Fibroblast of skin of scalp (primary cell): ENCODE measurements at places on chromosomes 5 and 9.
A peak's percentile ranks its signal among the peaks of the same experiment; 100 is the strongest.

- no peak for DNase-seq
These were observed 57.9 kb downstream of the C5orf15 start for GRCh38 chr5:133910571-133910970.

- DNase-seq = no peak
These were observed 365.9 kb downstream of the PLK2 start for GRCh38 chr5:58094031-58094430.

DNA sequence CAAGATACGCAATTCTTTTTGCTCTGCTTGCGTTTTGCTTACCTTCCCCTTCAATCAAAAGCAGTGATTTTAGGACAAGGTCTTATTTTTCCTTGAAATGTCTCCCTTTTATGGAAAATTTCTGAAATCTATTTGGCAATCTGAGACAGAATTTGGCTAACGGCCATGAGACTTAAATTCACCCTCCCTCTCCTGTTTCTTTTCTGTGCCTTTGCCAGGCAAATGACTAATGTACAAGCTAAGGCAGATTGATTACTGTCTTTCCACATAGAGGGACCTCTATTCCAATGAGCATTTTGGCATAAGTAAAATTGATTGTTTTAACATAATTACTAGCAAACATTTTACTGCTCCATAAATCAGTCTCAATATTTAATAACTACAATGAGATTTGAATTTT, 31.7 kb downstream of the FAM81B start:
- DNase-seq = no peak

- no peak for DNase-seq
These were observed 45.4 kb downstream of the PTTG1 start for GRCh38 chr5:160466889-160467554.

DNA sequence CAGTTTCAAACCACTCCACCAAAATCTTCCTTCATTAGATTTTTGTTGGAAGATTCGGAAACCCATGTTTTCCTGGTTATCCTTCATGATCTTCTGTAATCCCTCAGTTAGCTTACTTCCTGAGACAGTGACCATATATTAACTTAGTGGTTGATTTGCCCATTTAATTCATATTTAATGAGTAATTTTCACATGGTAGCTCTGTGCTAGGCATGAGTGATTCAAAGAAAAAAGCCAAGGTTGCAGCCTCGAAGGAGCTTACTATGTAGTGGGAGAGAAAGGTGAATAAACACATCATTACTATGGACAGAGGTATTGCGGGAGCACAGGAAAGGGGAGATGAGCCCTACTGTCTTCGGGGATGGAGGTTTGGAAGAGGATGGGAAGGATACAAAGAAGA, 158.5 kb downstream of the TLE1 start:
- no peak for DNase-seq

GRCh38 chr9:71636143-71636839, 132.0 kb downstream of the CEMIP2 start:
- no peak for DNase-seq

GRCh38 chr5:55231029-55231918, 2.1 kb downstream of the CCNO start:
- DNase-seq = no peak

- no peak for DNase-seq
These were observed 101.6 kb downstream of the TENT4A start for GRCh38 chr5:6814816-6815215.

- DNase-seq = no peak
These were observed 46.4 kb upstream of the CHD1 start for GRCh38 chr5:98975223-98975622.

- DNase-seq = no peak
These were observed 24.8 kb downstream of the PPP3R2 start for GRCh38 chr9:101569741-101570501.

DNA sequence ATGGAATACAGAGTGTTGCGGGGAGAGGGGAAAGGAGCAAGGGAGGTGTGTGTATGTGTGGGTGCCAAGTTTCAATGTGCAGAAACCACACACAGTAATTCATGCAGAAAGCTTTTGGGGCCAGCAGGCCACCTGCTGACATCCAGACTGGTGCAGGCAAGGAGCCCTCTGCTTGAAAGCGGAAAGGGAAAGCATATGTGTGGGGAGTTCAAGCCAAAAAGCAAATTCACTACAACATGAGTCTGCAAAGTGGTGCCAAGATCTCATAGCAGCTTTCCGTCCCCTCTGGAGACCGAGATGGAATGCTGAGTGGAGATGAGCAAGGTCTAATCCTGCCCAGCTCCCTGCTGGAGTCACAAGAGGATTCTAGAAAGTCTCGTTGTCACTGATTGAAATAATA, 159.7 kb upstream of the VLDLR start:
- peak; percentile 82 for DNase-seq

- DNase-seq = peak; percentile 79
These were observed 3.1 kb downstream of the GTF3C4 start for GRCh38 chr9:132673355-132673754.

DNA sequence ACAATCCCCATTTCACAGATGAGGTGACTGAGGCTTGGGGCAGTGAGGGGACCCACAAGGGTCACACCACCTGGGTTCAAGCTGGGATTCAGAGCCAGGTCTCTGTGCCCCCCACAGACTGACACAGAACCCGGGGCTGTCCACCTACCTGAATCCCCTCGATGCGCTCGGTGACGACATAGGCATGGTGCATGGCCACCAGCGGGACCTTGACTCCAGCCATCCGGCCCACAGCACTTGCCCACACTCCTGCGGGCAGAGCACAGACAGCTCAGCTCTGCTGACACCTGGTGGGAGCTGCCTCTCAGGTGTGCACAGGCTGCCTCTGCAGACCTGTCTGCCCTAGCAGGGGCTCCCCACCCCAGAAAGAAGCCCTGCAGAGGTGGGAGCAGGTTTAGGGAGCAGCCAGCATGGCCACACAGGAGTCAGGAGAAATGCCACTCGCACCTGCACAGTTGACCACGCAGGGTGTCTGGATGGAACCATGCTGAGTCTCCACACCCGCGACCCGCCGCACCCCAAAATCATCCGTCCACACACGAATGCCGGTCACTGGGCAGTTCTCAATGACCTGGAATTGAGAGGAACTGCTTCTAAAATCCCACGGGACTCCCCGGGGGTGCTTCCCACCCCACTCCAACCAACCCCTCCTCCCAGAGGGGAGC, 8.4 kb downstream of the SARDH start:
- DNase-seq = no peak

GRCh38 chr5:112548246-112548881, 129.3 kb upstream of the EPB41L4A start:
- peak; percentile 49 for DNase-seq

- no peak for DNase-seq
These were observed 345.5 kb upstream of the PAPPA start for GRCh38 chr9:115808108-115808507.

- no peak for DNase-seq
These were observed 18.6 kb downstream of the EQTN start for GRCh38 chr9:27278374-27278773.

DNA sequence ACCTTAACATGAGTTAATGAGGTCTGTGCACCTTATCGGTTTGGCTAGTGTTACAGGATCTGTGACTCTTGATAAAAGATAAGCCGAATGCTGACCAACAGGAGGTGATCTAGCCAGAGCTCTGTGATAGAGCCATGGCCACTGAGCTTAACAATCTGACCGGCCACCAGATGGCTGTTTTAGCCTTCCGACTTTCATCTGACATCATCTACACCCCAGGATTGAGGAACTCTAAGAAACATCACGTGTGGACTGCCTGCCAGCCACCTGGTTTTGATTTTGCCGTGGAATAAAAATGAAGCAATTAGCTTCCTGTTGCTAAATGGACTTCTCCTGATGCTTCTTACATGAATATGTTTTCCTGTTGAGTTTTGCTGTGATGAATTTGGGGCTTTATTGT, 281.3 kb downstream of the CEMIP2 start:
- DNase-seq = peak; percentile 5

- peak; percentile 81 for DNase-seq
These were observed at the start of gene SQSTM1 for GRCh38 chr5:179820483-179821297. TSS of gene SQSTM1 (plus strand) at chr5:179820905. CDS start at chr5:179820937, 32 bp downstream.

- no peak for DNase-seq
These were observed 532.9 kb downstream of the ANXA1 start for GRCh38 chr9:73684601-73685000.

DNA sequence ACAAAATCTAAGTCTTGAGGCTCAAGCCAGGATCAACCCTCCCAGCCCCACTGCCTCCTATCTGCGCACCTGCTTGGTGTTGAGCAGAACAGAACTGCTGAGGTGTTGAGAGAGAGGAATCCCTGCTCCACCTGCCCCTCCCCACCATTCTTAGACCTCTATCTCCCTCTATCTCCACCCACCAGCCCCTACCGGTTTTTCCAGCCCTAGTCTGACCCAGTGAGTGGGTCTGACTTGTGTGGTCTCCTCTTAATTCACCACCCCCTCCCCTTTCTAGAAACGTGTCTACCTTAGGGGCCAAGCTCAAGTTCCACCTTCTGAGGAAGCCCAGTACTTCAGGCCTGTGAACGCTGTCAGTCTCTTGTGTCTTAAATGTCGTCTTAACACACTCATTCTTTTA, 93.7 kb downstream of the ARHGAP26 start:
- no peak for DNase-seq

DNA sequence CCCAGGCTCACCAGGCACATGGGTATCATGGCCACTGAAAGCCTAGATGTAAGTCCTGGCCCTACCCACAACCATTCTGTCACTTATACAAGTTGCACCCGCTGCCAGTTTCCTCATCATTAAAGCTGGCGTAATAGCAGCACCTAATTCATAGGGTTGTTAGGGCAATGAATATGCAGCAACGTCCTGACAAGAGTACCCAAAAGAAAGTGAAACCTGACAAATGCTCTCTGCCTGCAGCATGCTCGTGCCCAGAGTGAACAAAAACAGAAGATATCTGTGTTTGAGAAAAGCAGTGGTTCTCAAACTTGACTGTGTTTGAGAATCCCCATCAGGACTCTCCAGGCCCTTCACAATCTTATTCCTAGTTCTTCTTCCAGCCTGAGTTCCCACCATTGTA, 632.4 kb downstream of the SEMA5A start:
- no peak for DNase-seq

GRCh38 chr5:113167985-113168384, 191.4 kb downstream of the DCP2 start:
- no peak for DNase-seq

GRCh38 chr5:29134418-29134817, 2059.1 kb upstream of the CDH6 start:
- no peak for DNase-seq

GRCh38 chr5:38413696-38414095, 142.8 kb downstream of the LIFR start:
- DNase-seq = no peak

GRCh38 chr9:93586290-93587057, 10.1 kb downstream of the PHF2 start:
- DNase-seq = no peak

- DNase-seq = peak; percentile 16
These were observed 465.9 kb downstream of the DMAC1 start for GRCh38 chr9:7333719-7334118.

- no peak for DNase-seq
These were observed 211.3 kb downstream of the MAN2A1 start for GRCh38 chr5:109900911-109901627.

DNA sequence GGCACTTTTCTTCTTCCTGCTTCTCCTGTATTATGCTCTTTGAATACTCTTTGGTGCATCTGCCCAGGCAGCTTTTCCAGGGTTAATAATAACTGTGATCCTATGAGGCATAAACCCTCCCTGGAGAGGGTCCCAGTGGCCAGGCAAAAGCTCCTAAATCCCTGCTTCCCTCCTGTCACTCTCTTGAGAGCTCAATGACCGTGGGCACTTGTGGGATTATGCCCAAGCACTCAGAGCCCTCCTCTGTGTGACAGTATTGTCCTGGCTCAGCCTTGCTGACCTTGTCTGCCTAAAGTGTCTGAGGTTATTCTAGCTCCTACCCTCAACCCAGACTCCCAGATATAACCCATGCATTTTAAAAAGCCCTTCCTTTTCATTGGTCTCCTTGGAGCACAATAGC, 51.9 kb downstream of the GALNT10 start:
- no peak for DNase-seq

DNA sequence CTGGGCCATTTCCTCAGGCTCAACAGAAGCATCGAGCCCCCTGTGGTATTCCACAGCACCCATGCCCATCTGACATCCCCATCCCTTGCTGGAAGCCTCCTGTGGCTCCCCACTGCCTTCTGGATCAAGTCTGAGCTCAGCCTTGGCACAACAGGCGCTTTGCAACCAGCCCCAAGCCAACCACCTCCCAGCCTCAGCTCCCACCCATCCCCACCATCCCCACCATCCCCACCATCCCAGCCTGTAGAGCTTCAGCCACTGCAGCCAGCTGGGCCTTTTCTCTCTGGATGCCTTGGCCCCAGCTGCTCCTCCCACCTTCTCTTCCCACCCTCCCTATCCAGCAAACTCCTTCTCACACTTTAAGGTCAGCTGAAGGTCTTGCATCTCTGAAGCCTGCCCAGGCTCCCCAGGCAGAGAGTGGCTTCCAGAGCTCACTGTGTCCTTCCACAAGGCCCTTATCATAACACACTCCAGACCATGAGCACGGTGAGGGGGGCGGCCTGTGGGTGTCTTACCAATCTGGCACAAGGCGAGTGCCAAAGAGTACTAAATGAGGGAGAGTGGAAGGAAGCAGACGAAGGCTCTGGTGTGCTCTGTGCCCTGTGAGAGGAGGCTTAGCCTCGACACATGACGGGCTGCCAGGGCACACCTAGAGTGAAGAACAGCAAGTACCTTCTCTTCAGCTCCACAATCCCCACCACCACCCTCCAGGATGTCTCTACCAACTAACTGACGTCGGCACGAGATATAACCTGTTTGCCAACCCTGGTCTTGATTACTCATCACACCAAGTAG, 6.5 kb downstream of the HIGD2A start:
- no peak for DNase-seq

DNA sequence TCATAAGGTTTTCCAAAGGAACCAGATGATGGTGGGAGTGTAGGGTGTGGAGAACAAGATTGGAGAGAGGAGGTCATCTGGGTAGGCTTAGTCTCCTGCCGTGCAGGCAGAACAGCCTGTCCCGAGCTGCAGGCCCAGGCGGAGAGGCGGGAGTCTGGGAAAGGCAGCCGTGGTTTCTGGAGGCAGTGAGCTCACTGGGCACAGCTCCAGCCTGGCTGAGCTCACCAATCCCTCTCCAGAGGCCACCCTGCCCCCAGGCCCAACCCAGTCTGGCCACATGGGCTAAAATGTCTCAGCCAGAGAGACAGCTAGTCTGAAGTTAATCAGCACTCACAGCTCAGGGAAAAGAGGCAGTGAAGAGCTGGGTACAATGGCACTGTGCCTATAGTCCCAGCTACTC, 12.3 kb downstream of the P4HA2 start:
- peak; percentile 98 for DNase-seq

GRCh38 chr9:89664010-89664409, 59.2 kb downstream of the GADD45G start:
- no peak for DNase-seq

- DNase-seq = peak; percentile 45
These were observed 31.6 kb downstream of the LMNB1 start for GRCh38 chr5:126808521-126808988.

DNA sequence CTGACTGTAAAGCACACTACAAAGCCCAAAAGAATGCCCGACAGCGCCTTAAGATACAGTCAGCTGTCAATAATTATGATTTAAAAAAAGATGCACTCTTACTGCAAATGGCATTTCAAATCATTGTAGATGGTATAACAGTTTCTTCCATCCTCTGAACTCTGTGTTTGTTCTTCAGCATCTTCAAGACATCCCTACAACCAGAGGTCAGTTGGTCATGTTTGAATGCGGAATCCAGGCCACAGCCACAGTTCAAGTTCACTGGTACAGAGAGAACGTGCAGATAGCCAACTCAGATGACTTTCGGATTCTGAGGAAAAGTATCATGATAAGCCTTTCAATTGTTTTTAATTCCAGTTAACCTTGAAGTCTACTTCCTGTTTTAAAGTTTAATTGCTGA, 8.7 kb upstream of the MYOT start:
- DNase-seq = no peak

GRCh38 chr9:19193029-19193324, 37.5 kb upstream of the DENND4C start:
- DNase-seq = no peak
